ENCODE measurements at places on chromosomes 3 and 15.

GRCh38 chr15:84855136-84855535 is 29.3 kb upstream of the SLC28A1 start:
- DNase-seq, result no peak

DNA sequence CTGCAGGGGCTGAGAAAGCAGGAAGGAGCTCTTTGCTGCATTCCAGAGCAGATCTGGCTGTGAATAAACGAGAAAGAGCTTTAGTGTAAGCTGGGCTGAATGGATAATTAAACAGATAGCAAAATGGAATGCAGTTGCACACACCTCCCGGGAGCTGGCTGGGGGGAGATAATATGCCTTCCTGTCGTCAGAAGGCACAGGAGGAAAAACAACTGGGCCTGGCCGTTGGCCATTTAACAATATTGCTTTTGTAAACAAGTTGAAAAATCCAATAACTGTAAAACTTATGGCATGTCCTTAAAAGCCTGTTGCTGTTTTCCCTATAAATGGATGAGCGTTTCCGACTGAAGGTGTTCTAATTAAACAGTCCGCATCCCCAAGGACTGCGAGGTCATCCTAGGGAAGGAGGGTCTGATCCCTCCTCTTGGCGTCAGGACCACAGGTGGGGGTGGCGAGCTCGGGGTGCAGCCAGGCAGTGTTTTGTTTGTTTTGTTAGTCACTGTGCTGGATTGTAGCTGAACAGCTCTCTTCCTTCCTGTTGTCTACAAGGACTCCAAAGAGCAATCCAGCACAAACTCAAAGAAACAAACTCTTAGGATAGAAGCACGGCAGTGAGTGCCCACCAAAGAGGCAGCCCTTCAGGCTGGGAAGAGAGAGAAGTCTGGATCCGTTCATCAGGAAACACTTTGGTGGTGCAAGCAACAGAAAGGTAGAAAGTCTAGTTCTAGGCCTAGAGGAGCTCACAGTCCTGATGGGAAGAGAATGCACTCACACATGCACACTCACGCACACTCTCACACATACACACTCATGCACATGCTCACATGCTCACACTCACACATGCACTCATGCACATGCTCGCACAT is 133.4 kb upstream of the SMAD3 start:
- DNase-seq, result no peak

DNA sequence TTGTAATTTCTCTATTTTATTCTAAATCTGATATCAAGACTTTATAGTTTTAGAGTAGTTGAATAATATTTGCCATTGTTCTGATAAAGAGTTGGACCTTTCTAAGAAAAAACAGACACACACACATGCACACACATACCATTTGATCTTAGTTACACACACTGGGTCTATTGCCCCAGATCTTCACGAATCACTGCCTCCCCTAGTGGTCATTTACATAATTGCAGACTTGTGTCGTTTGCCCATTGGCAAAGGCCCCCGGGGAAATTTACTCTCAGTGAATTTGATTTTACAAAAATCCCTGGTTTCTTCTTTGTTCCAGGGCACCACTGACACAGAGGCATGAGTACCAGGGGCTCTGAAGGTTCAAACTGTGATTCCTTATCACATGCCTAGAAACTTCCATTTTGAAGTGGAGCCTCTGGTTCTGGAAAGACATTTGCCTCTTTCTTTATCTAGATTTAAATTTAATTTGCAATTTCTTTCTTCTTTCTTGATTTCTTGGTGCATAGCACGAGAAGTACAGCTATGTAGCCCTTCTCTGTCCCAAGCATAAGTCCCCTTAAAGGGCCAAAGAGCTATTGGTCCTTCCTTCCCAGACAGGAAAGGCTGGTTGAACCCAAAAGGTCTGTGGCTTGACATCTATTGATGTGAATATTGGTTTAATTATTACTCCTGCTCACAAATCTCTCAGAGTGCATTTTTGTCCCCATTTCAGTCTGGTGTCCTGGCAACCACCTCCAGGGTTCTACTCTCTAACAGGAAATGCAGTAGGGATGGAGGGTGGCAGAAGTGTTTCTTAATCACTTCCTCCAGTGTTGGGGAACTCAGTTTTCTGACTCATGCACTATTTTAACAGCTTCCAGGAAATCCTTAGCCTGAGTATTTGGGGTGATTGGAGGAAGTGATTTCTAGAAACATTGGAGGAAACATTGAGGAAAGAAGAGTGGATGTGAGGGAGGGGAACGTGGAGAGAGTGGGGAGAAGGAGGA is 32.4 kb upstream of the SLC6A11 start:
- peak; percentile 33 for DNase-seq

DNA sequence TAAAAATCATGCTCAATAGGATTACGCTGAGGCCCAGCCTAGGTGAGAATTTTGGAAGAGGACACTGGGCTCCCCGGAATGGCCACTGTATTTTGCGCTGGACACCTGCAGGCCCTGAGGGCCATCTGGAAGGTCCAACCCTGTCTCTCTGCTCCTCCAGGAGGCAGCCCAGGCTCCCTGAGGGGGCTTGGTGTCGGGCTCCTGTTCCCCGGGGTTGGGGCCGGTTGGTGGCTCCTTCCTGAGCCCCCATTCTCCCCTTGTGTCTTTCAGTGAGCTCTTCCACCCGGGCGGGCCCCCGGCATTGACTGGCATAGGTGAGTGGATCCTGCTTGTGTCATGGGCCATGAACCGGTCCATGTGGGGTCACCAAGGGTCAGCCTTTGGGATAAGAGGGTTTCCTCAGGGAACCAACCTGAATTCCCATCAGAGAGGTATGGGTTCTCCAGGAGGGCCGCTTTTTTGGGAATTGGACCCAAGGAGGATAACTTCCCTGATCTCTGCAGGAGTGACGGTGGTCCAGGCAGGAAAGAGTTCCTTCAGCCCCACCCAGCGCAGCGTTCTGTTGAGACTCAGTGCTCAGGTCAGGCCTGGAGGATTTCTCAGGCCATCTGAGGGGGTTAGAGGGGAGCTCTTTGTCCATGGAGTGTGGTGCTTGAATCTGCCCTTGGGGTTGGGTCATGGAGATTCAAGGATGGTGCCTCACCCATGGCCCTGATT is 187.8 kb downstream of the UBE3A start:
- DNase-seq, result no peak

DNA sequence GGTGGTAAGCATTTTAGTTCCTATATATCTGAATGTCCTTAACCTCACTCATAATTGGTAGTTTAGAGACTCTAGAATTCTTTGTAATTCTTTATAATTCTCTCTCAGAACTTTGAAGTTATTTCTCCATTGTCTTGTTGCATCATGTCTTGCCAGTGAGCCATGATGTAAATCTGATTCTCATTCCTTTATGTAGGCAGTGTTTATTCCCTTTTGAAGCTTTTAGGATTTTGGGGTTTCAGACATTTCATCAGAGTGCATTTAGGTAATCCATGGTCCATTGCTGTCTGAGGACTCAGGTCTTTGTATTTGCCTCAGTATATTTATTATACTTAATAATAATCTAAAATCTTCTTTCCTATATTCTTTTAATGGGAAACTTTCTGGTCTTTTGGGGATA is 20.6 kb downstream of the CMC1 start:
- no peak for DNase-seq

- no peak for DNase-seq
Observed at GRCh38 chr3:45715945-45716344, 26.7 kb downstream of the SACM1L start.

DNA sequence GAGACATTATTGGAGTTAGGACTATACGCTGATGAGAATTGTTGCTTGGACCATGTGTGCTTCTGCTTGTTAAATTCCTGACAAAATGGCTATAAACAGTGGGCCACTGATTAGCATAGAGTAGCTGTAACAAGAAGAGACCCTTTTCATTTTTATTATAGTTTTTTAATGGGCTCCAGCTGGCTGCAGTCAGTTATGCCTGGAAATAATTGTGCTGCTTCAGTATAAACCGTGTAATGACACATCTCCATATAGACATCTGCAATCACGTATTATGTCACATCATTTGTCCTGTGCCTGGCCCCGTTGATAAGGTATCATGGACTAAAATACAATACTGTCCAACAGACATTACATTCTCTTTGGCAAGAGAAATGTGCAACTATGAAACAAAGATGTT is 50.9 kb downstream of the ARPP21 start:
- DNase-seq, result no peak

All from neural crest cell (in vitro differentiated cells).